Ecto neural progenitor cell (in vitro differentiated cells): ENCODE measurements at places on chromosomes 5 and 9.

DNA sequence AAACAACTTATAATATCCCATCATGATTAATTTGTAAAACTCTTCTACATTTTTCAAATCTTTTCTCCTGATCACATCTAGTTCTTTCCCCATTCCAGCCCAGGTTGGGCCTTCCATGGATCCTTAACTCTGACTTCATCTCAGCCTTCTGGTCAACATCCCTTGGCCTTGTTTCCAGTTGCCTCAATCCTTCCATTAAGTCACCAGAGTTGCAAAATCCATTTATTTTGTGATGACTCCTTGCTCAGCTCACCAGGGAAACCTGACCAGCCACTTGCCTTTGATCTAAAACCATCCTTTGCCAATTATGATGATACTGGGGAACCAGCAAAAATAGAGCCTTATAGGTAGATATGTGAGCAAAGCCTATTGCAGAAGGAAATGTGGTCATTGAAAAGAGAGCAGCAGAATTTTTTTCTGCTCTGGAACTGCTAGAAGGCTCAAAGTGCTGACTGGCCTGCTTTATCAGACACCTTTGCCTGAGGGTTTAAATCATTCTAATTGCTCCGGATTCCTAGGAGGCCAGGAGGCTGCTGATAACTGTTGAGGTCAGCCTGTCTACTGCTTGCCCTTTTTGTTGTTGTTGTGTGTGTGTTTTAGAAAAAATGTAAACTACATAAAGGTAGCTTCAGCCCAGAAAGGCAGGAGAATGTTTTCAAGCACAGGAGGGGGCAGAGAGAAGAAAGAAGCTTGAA, 512.2 kb upstream of the GRIA1 start:
- DNase-seq = no peak

DNA sequence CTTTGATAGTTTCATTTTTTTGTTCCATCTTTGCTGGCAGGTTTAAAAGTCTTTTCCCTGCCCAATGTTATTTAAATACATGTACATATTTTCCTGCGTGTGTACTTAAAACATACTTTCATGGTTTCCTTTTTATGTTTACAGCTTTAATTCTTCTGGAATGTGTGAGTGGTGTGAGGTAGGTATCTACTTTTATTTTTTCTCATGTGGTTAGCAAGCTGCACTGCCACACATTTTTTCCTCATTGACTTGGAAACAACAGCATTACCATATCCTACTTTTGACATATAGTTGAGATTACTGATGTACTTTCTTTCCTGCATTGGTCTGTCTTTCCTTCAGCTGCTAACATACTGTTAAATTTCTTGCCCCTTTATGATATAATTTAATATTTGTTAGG, 51.4 kb upstream of the COL15A1 start:
- DNase-seq = no peak

DNA sequence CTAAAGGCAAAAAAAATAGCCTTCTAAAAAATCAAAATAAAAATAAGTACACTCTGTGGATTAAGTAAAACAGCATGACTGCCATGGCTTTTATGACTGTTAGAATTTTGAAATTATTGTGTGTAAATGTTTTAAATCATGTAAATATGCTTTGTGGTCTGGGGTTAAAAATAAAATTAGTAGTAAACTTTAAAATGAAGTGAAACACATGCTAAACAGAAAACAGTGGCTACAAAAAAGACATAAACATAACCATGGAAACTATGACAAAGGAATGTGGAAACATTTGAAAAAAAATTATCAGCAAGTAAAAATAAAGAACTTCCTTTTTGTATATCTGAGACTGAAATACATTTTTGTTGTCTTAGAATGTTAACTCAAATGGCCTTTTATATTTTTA, 134.5 kb upstream of the SPEF2 start:
- no peak for DNase-seq

DNA sequence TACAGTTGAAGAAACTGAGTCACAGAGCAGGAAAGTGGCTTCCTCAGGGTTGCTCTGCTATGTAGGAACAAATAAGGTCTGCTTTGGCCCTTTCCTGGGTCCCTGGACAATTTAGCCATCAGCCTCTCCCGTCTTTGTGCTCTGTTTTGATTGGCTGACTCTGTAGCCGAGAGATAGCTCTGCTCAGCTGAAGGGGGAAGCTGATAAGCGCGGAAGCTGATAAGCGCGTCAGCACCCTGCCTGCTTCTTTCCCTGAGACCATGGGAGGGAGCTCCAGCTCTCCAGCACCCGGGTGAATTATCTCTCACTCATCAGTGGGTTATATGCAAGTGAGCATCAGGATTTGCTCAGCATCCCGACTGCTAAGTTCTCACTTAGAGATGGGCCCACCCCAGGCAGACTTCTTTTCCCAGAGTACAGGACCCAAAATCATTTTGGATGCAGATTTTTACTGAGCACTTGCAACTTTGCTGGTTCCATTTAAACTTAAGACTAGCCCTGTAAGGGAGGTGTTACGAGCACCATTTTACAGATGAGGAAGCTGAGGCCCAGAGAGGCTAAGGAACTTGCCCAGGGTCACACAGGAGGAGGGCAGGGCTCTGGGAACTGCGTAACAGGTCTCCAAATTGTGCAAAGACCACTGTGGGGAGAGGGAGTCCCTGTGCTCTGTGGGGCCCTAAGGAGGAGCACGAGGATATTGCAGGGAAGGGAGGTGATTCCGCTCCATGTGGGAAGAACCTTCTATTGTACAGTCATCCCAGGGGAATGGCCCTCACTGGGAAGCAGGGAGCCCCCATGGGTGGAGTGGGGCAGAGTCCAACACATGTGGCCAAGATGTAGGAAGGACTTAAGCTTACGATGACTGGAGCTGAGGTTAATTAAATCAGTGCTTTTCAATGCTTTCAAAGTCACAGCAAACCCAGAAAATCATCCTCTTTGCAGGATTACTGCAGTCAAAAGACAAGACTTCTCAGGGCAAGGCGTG, 83.7 kb upstream of the ORM1 start:
- DNase-seq = peak; percentile 58

DNA sequence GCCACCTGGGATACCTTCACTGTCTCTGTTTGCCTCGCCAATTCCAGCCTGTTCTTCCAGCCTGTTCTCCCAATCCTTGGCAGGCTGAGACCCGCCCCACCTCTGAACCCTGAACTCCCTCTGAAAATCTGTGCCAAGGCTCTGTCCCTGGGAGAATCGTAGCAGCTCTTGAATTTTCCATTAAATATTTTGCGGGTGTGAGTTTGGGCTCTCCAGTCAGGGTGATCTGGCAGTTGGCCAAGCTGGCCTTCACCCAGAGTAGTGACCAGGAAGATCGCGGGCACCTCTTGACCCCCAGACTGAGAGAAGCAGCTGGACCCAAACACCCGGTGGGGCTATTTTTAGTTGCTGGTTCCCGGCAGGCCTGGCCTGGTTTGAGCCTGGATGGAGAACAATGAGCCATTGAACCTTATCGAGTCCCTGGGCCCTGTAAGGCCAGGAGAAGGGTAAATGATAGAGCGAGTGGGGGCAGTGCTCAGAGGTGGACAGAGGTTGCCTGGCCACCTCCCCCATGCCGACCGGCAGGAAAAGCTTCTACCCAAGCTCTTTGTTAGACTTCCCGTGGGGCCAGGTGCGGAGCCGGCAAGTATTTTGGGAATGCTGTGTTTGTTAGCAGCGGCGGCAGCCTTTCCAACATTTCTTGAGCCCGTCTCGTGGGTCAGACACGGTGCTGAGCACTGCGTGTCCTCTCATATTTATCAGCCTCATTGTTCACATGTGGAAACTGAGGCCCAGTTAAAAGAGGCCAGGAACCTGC, 146.2 kb downstream of the RGS3 start:
- DNase-seq = no peak

DNA sequence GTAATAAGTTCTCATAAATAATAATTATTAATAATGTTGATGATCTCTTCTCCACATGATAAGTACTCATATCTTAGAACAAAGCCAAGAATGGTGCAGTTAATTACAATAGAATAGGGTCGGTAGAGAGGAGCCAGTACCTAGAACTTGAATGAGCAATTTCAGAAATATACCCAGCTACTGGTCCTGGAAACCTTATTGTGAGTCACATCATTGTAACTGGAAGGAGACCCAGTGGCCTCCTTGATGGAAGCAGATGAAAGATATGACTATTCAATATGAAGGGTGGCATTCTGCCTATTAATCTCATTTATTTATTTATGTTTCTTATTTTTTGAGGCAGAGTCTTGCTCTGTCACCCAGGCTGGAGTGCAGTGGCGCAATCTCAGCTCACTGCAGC, 37.7 kb upstream of the SHOC1 start:
- DNase-seq = no peak

- no peak for DNase-seq
Observed at GRCh38 chr9:121780177-121781040, 129.0 kb downstream of the DAB2IP start.

- DNase-seq = no peak
Observed at GRCh38 chr5:145925803-145926202, 10.6 kb upstream of the SH3RF2 start.

DNA sequence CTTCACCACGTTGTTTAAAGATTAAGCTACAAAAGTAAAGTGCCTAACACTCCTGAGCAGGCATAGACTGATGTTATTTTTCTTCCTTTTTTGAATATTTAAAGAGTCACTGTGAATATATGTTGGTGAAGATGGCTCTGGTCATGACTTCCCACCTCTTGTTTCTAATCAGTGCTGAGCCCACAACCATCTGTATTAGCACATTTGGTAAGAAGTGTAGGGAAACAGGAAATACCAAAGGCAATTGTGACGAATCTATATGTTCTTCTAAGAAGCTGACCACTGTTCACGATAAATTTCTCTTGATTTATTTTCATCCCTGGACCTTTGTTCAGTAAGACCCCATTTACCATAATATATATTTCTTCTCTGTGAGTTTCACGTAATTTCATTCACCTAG, 108.3 kb upstream of the PCA3 start:
- DNase-seq = no peak

- DNase-seq = no peak
Observed at GRCh38 chr9:130187523-130187846, 15.3 kb downstream of the NCS1 start.

DNA sequence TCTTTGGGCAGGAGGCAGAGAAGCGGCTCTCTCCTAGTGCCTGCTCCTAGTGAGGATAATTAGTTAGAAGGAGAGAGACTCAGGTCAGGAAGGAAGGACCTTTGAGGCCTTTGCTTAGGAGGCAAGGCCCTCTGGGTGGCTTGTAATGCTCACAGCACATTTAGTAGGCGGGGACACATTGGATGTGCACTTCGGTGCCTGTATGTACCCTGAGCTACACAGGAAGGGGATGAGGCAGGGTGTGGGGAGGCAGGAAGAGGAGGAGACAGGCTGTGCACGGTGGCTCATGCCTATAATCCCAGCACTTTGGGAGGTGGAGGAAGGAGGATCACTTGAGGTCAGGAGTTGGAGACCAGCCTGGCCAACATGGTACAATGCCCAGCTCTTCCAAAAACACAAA, 7.2 kb upstream of the LCN2 start:
- DNase-seq = no peak

- no peak for DNase-seq
Observed at GRCh38 chr9:28207657-28208056, 634.4 kb upstream of the C9orf72 start.

- no peak for DNase-seq
Observed at GRCh38 chr5:147586832-147587231, 77.0 kb upstream of the DPYSL3 start.

- DNase-seq = no peak
Observed at GRCh38 chr5:146051678-146052077, 53.7 kb downstream of the PLAC8L1 start.

GRCh38 chr5:164191240-164191639, 685.8 kb downstream of the MAT2B start:
- no peak for DNase-seq

- DNase-seq = no peak
Observed at GRCh38 chr5:6856653-6857052, 143.4 kb downstream of the TENT4A start.

GRCh38 chr9:91038483-91039124, 237.0 kb downstream of the SYK start:
- no peak for DNase-seq

DNA sequence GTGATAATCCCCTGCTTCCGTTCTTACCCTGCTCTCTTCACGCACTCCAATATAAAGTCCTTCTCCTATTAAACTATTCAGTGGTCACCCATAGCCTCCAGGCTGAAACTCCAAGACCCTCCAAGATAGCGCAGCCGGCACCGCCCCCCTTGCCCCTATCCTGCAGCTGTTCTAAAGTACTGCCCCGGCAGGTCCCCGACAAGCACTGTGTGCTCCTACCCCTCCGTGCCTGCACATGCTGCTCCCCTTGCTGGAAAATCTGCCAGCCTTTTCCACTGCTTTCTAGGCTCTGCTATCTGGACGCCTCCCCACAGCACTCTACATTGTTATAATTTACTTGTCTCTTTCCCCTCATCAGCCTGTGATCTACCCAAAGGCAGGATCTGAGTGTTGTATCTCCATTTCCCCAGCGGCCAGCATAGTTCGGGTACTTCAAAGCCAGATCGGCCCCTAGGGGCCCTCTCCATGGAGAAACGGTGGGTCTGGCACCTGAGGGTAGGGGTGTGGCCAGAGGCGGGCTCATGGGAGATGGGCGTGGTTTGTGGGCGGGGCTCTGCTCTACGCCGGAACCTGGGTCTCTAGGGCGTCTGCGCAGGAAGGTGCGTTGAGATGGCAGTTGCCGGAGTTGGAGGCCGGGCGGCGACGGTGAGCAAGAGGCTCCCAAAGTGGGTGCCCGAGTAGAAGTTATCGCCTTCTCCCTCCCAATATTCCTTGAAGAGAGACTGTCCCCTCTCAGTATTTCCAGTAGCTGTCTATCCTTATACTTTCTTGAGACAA, 83.5 kb upstream of the RUSC2 start:
- peak; percentile 91 for DNase-seq

DNA sequence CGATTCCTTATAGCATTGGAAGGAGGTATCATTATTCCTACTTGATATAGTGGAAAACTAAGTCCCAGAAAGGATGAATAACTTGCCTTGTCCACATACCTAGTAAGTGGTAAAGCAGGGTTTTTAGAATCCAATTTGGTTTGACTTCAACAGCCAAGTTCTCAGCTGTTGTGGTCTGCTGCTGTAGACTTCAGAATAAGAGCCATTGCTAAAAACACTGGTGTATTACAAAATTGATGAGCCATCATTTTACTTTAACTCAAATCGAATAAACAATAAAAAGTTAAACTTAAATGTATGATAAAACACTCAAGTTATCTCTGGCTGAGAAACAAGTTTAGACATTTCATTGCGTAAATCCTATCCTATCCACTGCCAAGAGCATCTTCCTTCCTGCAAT, 610.8 kb downstream of the TLE1 start:
- DNase-seq = no peak

GRCh38 chr9:21709464-21710058, 92.9 kb upstream of the MTAP start:
- DNase-seq = peak; percentile 61

- no peak for DNase-seq
Observed at GRCh38 chr5:150202501-150202900, 12.6 kb downstream of the SLC6A7 start.

GRCh38 chr9:120688758-120689157, 25.5 kb downstream of the MEGF9 start:
- DNase-seq = no peak

DNA sequence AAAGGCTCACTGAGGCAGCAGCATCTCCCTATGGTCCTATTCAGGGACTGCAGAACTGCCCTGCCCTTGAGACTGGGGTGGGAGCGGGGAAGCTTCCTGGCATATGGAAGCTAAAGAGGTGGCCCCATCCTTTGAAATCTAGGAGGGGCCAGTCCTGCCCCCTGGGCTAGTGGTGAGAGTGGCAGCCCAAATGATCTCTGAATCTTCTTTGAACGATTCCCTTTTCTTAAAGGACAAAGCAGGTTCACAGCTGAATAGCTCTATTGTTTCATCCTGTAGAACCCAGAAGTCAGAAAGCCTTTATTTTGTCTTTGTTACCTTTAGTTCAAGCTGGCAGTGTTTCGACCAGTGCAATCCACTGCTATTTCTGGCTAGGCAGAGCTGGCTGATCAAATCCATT, 741.9 kb downstream of the IRX1 start:
- DNase-seq = no peak

GRCh38 chr9:76610011-76610352, 151.0 kb downstream of the GCNT1 start:
- DNase-seq = no peak
